ENCODE measurements at places on chromosomes 13 and 19.

DNA sequence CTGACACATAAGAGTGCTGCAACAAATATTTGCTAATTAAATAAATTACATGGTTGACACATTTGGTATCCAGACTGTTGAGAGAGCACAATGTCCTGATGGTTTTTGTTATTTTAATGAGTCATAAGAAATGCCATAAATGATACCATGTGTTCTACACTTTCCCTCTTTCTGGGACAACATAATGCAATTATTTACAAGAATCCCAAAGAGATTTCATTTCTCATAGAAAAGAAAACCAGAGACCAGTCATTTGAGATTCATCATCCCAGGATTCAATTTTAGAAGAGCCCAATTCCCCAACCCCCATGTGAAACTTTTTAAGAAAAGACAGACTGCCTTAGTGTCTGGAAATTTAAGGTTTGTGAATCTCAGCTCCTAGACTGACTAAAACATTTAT, 399.6 kb downstream of the DCT start:
- peak; percentile 35 for DNase-seq

- no peak for DNase-seq
Measured at GRCh38 chr13:20360835-20361412, 128.8 kb upstream of the GJB6 start.

- no peak for DNase-seq
Measured at GRCh38 chr19:44850641-44851109, 4.6 kb downstream of the NECTIN2 start.

GRCh38 chr13:46327246-46327645, 59.8 kb downstream of the RUBCNL start:
- no peak for DNase-seq

DNA sequence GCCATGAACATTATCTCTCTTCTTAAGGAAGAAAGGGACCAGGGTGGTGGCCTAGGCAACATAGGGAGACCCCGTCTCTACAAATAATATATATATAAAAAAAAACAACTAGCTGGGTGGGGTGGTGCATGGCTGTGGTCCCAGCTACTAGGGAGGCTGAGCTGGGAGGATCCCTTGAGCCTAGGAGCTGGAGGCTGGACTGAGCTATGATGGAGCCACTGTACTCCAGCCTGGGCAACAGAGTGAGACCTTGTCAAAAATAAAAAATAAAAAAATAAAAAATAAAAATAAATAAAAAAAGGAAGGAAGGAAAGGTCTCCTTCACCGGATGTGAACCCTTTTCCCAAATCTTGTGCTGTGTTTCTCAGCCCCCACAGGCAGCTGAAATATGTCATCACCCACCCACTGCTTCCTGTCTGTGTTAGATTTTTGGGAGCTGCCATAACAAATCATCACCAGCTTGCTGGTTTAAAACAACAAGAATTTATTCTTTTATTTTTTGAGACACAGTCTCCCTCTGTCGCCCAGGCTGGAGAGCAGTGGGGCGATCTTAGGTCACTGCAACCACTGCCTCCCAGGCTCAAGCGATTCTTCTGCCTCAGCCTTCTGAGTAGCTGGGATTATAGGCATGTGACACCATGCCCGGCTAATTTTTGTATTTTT, 9.5 kb upstream of the TSPAN16 start:
- DNase-seq, result no peak

DNA sequence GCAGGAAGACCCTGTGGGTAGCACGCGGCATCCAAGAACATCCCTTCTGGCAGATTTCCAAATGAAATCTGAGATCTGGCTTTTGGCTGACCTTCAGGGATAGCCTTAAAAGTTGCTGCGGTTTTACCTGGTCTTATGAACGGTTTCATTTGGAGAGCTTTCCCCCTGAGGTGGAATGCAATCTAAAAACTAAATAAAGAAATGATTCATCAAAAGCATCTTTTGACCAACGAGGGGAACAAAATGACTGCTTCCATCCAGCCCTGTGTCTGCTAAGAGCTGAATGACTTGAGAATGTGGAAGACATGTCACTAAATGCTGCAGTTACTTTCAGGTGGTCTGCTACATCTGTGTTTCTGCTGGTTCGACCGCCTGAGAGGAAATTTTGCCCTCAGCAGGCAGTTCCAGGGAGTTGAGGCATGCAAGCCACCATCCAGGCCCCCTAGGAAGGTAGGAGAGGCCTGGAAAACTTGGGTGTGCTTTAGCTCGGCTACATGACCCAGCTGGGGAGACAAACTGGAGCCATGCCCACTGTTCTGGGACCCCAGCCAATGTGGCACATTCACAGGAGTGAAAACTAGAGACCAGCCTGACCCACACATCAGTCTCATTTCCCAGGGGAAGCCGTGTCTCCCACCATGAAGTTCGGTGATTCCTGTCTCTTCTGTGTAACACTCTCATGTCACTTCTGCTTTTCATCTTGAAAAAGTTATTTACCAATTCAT, 175.1 kb upstream of the KL start:
- DNase-seq, result no peak

- no peak for DNase-seq
Measured at GRCh38 chr13:59793107-59793506, 370.6 kb downstream of the DIAPH3 start.

DNA sequence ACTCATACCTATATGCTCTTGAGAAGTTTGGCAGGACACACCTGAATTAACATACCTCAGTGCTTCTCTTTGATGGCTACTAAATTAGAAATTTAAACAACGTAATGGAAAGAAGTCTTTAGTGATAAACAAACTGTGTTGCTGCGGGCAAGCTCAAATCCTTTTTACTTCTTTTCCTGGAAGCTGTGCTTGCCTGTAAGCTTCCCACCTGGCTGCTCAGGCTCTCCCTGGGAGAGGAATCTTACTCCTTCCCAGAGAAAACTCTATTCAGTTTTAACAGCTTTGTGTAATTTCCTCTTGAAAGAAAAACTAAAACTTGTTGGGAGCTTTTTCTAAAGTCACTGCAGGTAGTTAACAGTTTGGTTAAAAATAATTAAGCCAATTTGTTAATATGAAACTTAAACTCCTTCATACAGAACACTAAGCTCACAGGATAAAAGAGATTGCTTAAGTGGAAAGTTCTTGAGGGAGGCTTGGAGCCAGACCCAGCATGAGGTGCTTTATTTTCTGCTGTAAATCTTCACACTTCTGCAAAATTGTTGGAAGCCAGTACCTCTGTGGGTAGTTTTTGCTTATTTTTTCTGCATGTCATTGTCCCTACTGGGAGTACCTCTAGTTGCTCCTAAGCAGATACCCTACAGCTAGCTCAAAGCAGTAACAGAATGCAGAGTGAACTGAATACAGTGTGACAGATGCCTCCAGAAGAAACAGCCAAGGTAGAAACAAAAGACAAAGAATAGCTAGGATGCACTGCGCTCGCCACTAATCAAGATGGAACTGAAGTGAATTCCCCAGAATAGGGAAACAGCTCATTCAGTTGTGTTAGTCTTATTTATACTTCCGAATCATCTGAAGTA, 1253.0 kb downstream of the PCDH17 start:
- DNase-seq, result no peak

GRCh38 chr19:33551676-33552075, 30.1 kb upstream of the PEPD start:
- no peak for DNase-seq

GRCh38 chr19:1520203-1520780, 3.6 kb upstream of the PLK5 start:
- no peak for DNase-seq

- DNase-seq, result no peak
Measured at GRCh38 chr13:28684257-28684656, 25.3 kb downstream of the POMP start.

DNA sequence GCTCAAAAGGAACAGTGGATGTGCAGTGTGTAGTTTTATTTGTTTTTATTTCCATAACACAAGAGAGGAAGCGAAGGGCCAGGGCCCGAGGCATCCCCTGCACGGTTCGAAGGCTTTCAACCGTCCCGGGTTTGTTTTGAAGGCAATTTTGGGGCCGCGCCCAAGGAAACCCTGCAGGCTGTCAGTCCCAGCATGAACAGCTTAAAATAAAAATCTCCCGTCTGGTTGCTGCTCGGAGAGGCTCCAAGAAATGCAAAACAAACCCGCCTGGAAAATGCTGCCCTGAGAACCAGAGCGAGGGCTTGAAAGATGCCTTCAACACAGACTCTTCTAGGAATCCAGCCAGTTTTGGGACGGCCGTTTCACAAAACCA, 16.0 kb downstream of the LSM4 start:
- DNase-seq, result no peak

DNA sequence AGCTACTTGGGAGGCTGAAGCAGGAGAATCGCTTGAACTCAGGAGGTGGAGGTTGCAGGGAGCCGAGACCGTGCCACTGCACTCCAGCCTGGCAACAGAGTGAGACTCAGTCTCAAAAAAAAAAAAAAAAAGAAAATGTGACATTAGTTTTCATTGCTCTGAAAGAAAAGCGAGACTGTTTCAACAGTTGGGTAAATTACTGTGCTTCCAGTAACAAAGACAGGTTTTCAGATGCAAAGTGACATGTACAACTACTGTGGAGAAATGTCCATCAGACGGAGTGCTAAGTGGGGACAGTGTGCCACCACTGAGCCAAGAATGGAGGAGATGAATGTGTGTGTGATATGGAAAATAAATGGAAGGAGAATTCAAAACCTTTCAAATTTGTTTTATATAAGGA, 24.2 kb upstream of the SLC15A1 start:
- no peak for DNase-seq

- DNase-seq, result no peak
Measured at GRCh38 chr19:871446-872265, 12.2 kb downstream of the CFD start.

GRCh38 chr13:42660333-42660965, 86.5 kb downstream of the TNFSF11 start:
- DNase-seq, result no peak

GRCh38 chr19:5987077-5987818, 9.3 kb upstream of the RANBP3 start:
- DNase-seq, result no peak

- no peak for DNase-seq
Measured at GRCh38 chr19:31100206-31100590, 249.0 kb downstream of the TSHZ3 start.

- peak; percentile 16 for DNase-seq
Measured at GRCh38 chr13:40503011-40503410, 163.4 kb downstream of the FOXO1 start.

GRCh38 chr13:113722921-113723320, 36.1 kb upstream of the TMEM255B start:
- no peak for DNase-seq

DNA sequence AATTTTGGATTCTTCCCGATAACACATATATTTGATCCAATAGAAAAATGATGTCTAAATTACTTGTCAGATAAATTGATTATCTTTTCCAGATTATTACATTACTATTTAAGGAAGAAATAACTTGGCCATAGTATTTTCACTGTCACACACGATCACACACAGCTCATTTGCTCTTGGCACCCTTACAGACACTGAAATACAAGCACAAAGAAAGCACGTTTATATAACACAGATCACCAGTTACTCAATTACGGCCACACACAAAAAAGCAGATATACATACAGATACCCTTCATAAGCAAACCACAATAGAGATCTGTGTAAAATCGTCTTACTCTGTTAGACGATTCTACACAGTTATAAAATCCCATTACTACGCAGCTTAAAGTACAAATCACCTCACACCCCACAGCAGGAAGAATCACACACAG, 716 bp upstream of the ZNF420 start:
- no peak for DNase-seq

DNA sequence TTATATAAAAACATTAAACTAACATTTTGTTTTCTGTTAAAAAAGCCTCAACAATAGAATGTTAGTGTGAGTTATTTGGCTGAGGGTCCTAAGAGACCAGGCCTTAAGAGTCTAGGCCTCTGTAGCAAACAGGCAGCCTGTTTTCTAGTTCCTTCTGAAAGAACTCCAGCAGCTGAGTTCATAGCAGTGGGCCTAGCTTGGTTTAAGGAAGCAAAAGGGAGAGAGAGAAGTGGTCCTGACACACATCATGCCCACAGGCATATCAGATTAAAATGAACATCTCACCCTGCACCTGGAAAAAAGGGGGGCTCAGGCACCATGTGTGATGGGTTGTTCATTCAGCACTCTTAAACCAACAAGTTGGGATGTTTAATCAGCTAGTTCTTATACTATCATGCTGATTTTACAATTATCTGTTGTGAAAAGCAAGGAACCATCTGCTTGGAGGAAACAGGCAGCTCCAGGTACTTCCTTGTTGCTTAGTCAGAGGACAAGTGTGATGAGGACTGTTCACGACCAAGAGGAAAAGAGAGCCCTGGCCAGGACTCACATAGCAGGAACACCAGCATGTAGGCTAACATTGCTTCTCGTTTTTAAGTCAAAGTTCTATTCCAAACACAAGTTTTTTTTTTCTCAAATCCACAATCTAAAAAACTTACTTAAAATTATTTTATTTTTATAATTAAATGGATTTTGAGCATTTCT, 81.3 kb upstream of the FRY start:
- DNase-seq, result no peak

DNA sequence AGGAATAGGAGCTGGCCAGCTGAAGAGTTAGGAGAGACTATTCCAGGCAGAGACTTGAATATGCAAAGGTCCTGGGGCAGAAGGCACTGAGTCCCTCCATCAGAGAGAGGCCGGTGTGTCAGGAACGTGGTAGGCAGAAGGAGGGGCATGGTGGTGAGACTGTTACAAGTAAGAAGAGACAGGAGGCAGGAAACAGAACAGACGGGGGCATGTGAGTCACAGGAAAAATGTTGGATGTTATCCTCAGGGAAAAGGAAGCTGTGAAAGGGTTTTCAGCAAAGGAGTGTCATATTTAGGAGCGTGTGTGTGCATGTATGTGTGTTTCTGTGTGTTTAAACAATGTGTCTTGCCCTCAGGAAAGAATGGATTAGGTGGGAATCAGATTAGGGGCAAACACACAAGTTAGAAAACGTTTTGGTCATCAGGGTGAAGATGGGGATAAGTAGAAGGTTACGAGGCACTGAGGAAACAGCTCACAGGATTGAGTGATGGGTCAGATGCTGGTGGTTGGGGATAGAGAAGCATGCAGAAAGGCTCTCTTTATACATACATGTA, 1.1 kb downstream of the EDDM13 start:
- DNase-seq, result no peak

DNA sequence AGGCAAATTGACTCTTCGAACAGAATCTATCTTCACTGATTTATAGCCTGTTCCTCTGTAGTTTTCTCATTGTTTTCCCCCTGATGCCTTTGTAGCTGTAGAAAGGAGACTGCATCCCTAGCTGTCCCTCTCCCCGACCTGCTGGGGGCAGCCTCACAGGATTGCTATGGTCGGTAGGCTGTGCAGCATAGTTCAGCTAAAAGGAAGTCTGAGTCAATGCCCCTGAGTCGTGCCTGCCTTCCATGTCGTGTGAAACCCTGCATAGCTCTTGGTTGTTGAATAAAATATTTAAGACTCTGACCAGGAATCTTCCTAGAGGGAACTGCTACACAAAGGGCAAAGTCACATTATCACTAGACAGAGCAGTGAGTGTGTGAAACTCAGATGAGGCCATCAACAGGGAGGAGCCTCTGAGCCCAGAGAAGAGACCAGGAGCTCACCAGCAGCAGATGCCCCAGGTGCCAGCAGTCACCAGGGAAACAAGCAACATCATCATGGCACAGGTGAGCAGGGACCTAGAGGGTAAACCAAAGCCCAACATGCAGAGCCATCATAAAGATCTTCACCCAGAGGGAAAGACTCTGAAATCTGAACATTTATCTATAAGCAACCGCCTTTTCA, 108.4 kb upstream of the NBEA start:
- DNase-seq, result no peak

- DNase-seq, result no peak
Measured at GRCh38 chr13:32409561-32410421, 18.1 kb downstream of the N4BP2L1 start.

Data from BJ (cell line).